ENCODE measurements at places on chromosomes 11 and 22.

GRCh38 chr11:128036006-128036405 is 551.4 kb downstream of the ETS1 start:
- no peak for DNase-seq

DNA sequence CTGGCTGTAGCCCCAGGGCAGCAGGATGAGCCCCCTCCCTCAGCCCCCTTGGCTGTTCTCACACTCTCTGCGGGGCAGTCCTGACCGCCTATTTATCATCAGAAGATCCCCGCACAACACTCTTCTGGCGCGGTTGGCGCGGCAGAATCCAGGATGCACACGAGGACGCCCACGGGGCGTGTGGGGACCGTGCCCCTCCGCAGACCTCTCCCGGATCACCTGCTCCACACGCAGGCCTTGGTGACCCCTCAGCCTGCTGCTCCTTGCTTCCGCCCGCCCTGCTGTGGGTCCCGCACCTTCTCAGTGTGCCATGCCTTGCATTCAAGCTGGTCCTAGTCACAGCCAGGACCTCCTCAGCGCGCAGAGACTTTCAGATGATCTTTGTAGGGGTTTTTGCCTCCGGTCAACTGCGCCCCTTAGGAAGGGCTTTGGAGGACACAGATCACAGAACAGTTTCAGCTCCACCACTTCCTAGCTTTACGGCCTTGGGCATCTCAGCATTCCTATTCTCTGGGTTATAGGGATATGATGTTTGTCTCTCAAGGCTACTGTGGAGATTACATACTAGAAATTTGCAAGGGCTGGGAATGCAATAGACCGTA is 841 bp upstream of the TUB start:
- no peak for DNase-seq

DNA sequence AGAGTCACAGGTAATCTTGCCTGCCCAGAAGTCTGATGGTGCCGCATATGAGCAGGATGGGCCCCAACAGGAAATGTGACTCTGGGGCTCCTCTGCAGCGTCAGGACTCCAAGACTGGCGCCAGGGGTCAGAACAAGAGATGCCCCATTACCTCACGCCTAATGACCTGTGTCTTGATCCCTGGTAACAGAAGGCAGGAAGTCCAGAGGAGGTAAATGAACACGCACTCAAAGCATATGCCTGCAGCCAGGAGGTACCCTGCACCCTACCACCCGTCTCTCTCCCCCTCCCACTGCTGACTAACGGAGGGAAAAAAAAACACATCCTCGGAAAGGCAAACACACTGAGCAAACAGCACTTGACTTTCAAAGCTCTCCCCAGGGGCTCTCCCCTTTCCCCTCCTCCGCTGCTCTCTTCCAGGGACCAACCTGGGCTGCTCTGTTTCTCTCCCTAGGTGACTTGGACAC is 37.3 kb downstream of the ABCC8 start:
- DNase-seq, result no peak

GRCh38 chr22:35912658-35913057 is 116.0 kb downstream of the RBFOX2 start:
- no peak for DNase-seq

DNA sequence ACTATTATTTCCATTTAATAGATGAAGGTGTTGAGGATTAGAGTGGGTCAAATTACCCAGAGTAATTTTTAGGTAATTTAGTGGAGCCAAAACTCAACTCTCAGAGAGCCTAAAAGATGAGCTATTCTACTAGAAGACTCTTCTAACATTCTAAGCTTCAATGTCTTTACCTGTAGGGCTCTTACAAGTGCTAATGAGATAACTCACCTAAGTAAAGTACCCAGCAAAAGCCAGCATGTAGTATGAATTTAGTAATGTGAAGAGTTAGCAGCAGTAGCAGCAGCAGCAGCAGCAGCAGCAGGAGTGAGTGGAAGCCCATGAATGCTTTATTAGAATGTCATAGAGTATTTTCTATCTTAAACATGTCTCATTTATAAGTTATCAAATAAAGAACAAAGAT is 1239.2 kb downstream of the FAM181B start:
- DNase-seq, result no peak

DNA sequence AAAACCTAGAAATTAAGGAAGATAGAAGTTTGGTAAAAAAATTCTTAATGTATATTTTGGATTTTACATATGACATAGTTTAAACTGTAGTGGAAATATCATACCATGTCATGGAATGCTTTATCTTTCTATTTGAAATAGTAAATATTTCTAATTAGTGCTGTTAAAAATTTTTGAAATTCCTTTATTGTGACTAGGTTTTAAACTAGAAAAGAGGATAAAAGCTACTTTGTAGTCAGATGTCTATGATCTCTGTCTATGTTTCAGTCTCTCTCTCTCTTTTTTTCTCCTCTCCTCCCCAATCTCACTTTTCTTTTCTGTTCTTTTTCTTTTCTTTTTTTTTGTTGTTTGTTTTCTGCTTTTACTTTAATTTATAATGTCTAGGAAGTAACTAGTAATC is 226.2 kb downstream of the TMEM135 start:
- DNase-seq, result no peak

Measured in spinal cord (tissue), 10 donors.